NCI-H69 (cell line): ENCODE measurements at places on chromosomes 2 and 18.
A peak's percentile ranks its signal among the peaks of the same experiment; 100 is the strongest.

DNA sequence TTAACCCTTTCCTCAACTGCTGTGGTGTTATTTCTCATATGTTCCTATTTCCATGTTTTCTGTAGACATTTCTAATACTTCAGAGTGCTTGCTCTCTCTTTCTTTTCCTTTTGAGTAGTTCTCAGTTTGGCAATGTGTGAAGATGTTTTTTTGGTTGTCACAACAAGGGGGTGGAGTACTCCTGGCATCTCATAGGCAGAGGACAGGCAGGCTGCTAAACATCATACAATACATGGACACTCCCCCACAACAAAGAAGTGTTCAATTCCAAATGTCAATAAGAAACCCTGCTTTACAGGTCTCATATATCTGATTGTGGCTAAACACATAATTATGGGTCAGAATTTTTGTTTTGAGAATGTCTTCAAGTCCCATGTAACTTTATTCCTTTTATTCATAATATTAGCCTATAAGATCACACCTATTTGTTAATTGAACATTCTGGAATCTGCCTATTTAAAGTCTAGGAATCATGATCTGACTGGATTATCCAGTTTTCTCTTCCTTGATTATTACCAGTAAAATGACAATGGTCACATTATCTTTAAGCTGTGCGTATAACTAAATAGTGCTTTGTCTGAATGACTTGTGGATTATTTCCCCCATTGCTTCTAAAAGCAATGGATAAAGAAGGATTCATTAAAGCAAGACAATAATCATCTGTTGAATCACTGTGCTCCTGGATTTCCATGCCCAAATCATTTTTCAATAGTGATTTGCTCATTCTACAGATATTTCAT, 46.8 kb upstream of the ITPRID2 start:
- no peak for DNase-seq

GRCh38 chr18:55317324-55317723, 270.7 kb downstream of the TCF4 start:
- DNase-seq: no peak

GRCh38 chr2:132752421-132753206, 82.6 kb upstream of the LYPD1 start:
- DNase-seq: no peak

DNA sequence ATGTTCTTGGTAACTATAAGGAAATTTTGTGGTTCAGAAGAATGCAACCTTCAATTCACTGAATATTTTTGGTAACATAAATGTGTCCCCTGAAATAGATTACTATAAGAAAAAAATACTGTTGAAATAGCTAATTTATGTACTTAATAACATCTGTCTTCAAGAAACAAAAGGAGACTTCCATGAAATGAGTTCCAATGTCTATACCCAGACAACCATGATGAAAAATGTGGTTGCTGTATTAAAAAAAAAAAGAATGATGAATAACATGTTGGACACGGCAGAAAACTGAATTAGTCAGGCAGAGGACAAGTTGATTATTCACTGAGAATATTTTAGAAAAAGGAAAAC, 98.5 kb downstream of the TACR1 start:
- no peak for DNase-seq

DNA sequence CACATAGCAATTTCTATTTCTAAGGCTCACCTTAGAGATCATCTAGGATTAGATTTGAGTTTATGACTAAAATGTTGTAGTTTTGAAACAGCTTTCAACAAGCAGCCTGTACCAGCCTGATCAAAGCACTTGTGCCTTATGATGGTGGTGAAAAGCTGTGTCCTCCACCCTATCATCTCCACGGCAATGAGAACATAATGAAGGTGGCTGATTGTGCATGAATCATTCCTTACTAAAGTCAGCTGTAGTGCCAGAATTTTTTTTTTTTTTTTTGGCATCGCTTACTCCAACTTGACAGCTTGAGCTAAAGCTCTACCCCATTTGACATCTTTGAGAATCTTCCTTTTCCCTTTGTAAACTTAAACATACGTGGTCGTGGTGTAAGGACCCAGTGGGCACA, 86.0 kb downstream of the DCC start:
- DNase-seq: peak; percentile 43

DNA sequence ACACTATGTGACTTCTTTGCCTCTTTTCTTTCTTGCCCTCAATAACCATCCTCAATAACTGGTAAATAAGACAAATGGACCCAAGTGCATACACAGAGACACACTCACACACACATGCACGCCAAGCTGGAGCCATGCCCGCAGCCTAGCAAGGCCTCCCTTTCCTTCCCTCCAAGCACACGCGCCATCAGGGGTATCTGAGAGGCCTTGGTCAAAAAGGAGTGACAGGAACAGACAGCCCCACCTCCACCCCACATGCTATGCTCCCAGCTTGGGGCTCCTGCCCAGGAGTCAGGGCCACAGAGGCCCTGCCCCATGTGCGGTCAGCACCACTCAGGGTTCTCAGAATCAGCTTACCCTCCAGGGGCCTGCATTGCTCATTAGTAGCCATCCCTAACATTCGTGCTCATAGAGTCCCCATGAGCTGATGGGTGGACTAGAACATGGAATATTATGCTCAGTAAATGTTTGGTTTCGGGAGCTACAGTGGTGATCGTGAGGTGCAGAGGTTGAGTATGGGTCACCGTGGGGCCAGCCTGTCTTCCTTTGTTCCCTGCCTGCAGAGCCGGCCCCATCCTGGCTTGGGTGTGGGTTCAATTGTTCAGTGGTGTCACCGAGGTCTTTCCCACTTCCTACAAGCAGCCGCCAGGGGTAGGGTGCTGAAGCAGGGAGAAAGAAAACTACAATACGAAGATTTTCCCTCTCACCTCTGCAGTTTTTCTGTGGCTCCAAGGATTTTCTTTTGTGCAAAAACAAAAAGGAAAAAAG, 158.2 kb upstream of the RAB12 start:
- no peak for DNase-seq

DNA sequence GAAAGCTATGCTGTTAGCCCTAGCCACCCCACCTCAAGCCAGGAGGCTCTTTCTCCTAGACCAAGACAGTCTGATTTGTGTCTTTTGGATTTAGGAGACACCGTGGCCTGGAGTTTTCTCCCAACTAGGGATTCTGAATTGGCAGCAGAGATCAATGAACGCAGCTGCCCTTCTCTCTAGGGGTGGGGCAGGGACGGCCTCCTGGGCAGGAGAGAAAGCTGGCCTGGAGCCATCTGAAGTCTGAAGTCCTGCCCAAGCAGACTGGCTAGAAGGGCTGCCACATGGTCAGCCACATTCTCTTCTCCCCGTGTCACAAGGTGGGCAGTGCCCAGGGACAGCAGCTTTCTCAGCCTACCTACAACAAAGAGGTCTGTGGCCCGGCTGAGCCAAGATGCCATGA, 45.1 kb downstream of the PIEZO2 start:
- no peak for DNase-seq

GRCh38 chr2:72921853-72922252, 4.5 kb downstream of the EMX1 start:
- no peak for DNase-seq
